Vagina (tissue), 2 donors: ENCODE measurements at places on chromosomes 2 and 18.

DNA sequence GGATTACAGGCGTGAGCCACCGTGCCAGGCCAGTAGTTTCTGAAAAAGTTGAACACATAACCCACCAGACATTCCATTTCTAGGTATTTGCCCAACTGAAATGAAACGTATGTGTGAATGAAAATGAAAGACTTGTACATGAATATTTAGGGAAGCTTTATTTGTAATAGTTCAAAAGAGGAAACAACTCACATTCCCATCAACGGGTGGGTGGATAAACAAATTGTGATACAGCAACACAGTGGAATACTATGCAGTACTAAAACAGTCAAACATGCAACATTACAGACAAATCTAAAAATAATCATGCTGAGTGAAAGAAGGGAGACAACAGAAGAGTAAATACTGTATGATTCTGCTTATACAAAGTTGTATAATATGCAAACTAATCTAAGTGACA is 46.8 kb downstream of the TMEM131 start:
- DNase-seq: no peak

GRCh38 chr2:45925636-45926366 is 274.3 kb downstream of the PRKCE start:
- no peak for DNase-seq

DNA sequence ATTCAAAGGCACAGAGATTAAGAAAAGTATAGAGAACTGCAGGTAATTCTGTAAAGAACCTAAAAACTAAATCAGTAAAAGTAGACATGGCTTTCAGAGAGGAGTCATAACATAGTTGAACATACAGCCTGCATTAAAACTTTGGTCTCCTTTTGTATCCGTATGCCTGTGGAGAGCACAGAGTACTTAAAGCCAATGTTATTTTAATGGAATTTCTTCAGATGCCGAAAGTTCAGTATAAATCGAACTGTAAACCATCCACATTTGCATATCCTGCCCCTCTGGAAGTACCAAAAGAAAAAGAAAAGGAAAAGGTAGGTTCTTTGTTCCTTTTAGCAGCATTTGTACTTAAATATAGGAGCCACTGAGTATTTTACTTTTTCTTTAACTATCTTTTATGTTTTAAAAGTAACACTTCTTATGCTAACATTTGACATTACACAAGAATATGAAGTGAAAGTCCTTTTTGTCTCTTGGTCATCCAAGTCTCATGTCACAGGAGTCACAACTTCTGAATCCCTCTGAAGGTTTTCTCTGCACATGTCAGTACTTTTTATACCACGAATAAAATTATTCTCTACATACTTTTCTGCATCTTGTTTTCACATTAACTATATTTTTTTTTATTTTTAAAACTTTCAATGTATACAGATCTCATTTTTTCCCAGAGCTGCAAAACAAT is 34.9 kb upstream of the ARMC9 start:
- no peak for DNase-seq

DNA sequence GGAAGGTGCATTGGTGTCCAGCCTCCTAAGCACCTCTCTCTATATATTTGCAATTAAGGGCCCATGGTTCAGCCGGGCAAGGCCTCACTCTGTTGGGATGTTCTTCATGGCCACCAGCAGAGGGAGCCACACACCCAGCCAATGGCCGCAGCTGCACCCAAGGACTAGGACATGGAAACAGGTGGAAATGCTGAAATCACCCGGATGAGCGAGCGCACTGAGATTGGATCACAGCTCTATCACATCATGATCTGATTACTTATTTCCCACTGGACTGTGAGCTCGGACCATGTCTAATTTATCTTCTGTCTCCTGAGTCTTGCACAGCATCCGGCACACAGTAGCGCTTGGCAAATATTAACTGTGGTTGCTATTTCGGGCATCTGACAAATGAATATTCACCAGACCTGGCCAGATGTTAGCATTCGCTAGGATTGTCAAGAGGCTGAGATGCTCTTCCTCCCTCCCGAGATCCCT is 31.2 kb downstream of the KIF3C start:
- no peak for DNase-seq

DNA sequence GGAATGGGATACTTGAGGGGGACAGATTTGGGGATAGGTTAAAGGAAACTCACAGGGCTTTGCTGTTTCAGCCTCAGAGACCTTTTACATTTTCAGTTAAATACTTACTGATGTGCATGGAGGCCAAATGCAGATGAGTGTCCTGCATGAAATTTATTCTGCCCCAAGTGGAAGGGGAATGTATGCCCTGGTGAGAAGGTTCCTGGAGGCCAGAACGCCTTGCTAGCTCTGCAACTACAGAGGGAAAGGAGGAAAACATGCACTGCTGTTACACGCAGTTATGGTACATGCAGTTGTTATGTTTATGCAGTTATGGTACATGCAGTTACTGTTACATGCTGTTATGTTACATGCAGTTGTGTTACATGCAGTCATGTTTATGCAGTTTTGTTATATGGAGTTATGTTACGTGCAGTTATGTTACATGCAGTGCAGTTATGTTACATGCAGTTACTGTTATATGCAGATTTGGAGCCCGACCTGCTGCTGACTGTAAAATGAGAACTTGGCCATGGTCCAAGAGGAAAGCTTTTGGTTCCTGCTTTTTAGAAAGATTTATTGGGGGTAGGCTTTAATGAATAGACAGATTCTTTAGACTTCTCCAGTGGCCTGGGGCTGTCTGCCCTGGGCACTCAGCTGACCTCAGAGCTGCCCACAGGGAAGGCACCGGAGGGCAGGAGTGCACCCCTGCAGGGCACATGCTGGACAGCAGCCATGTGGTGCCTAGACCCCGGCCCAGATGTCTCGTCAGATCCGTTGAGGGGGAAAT is 84.1 kb downstream of the LDLRAD4 start:
- no peak for DNase-seq

DNA sequence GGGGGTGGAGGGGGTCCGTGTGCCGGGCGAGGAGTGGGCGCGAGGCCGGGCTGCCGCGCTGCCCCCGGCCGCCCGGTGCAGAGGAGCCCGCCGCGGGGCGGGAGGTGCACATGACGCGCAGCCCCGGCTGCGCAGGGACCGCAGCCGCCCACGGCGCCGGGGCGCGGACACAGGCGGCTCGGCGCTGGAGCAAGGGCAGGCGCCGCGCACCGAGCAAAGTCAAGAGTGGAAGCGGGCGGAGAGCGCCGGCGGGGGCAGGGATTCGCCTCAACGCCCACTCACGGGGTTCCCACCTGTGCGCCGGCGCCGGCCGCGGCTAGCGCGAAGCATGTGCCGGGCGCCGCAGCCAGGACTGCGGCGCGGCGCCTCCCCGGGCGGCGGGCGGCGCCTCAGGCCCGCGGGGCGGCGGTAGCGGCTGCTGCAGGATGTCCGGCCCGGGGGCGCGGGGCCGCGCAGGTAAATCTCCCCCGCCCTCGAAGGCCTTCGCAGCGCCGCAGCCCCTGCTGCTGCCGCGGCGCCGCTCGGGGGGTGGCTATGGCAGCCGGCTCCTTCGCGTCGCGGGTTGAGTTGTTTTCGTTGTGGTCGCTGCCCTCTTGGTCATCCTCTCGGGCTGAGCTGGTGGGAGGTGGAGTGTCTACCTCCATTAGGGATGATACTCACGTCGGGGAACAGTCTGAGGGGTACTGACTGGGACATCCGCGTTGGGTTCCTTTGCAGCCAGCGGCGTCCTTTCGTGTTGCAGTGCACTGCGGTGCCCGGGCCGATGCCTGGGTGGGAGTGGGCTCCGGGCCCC is 216.3 kb upstream of the DTNA start:
- no peak for DNase-seq

- DNase-seq: no peak
Measured at GRCh38 chr2:238425505-238425978, 1.2 kb upstream of the ASB1 start.

GRCh38 chr18:57581301-57581934 is 5.1 kb downstream of the FECH start:
- DNase-seq: no peak

GRCh38 chr2:145016711-145017110 is 496.8 kb upstream of the ZEB2 start:
- no peak for DNase-seq

DNA sequence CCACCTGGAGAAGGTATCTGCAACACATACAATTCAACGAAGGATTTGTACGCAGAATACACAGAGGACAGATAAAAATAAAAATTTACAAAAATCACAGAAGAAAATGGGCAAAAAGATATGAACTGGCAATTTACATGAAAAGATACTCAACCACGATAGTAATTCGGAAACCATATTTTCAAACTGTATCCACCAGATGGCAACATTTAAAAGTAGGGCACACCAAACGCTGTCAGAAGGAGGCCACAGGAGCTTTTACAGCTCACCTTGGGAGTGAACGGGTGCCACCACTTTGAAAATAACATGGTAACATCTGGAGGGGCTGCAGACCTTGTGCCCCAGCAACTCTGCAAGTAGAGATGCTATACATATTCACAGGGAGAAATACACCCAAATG is 9.8 kb downstream of the KIF1A start:
- DNase-seq: no peak

GRCh38 chr18:37309861-37310260 is 255.7 kb downstream of the CELF4 start:
- no peak for DNase-seq

GRCh38 chr2:11945139-11946126 is 199.0 kb downstream of the LPIN1 start:
- no peak for DNase-seq

GRCh38 chr2:197011801-197012641 is 85.5 kb upstream of the PGAP1 start:
- DNase-seq: no peak

- no peak for DNase-seq
Measured at GRCh38 chr2:225948903-225949302, 549.4 kb downstream of the NYAP2 start.

GRCh38 chr2:98867539-98868309 is 68.3 kb downstream of the CRACDL start:
- no peak for DNase-seq

DNA sequence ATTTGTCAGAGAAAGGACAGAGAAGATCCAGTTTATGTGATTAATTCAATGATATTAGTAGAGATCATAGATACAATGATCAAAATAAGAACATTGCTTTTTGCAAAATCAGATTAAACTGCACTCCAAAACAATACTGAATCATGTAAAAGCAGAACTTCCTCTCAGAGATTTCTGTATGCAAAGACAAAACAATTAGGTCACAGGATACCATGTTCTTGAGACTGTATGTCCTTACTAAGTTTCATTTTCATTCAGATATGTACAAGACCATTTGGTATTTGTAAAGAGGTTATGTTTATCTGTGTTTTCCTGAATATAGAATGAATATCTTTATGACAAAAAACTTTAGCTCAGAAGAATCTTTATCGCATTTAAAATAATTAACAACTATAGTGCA is 161.8 kb downstream of the DLGAP1 start:
- DNase-seq: no peak

- DNase-seq: no peak
Measured at GRCh38 chr2:105754011-105754410, 9.3 kb downstream of the NCK2 start.

DNA sequence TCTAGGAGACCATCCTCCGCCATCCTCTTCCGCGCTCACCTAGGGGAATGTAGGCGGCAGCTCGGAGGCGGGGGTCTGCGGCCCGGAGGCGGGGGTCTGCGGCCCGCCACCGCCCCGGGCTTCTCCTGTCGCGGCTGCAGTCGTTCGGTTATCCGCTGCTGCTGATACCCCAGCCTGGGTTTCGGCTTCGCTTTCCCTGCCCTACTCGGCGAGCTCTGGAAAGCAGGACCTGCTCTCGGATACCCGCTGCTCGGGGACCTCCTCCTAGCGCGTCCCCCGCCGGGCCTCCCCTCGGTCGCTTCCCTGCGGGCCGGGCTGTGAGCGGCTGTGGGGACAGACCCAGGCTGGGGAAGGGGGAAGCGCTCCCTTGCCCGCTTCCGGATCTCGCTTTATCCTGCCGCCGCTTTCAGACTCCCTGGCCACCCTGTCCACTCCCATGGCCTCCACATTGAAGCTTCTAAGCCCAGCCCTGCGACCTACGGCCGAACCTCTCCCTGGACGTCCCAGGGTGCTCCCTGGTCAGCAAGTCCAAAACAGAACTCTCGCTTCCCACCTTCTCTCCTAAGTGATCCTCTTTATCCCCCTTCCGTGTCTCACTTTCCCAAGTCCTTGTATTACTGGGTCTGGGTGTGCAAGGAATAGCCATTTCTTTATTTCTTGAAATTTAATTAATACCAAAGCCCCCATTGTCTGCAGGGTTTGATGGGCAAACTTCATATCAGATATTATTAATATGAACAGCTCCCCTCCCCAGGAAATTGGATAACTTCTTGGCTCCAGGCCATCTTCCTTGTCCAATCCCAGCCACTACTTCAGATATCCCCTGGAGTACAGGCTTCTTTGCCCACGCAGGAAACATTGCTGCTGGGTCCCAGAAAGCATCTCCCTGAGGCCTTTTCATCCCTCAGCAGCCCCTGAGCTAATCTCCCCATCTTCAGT is 769 bp downstream of the FKBP1B start:
- DNase-seq: no peak

GRCh38 chr2:88074854-88075292 is 7.2 kb downstream of the SMYD1 start:
- DNase-seq: no peak

DNA sequence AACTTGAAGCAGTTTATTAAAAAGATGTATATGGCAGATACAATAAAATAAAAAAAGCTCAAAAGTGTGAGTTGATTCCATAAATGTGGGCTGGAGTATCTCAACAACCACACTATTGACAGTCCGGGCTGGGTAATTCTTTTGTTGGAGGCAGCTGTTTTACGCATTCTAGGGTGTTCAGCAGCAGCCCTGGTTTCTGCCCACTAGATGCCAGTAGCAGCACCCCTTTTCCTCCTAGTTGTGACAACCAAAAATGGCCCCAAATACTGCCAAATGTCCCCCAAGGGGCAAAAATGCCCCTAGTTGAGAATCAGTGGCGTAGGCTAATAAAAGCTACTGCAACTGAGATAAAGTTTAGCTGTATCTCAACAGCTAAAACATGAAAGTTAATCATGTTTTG is 44.8 kb downstream of the CHMP3 start:
- no peak for DNase-seq

DNA sequence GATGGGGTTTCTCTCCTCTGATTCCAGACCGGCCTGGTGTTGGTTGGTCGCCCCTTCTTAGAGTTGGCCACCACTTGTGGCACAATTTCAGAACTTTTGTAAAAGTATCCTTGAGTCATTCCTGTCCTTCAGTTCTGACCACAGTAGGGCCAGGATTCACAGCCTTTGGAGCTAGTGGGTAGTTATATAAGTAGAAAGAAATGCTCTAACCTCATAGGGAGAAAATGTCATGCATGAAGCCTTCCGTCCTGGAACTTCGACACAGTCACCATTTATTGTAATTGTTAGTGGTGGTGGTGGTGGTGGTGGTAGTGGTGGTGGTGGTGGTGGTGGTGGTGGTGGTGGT is 65.4 kb downstream of the EPAS1 start:
- DNase-seq: no peak

DNA sequence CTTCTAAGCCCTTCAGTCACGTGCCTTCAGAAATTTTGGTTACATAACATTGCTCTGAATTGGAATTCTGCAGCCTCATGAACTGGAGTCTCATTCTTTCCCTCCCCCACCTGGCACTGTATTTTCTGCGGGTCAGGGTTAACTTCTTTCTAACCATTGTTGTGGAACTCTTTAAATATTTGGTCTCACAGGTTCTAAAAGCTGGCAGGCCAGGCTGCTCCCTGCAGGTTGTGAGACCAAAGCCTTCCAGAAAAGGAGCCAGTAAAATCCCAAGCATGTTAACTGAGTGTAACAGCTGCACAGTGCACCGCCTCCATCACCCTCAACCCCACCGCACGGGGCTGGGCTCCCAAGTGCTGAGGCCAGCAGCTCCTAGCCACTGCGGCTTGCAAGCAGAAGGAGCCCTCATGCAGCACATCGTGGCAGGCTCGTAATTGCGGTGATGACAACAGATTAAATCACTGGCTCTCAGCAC is 174.1 kb upstream of the ALPP start:
- no peak for DNase-seq

GRCh38 chr2:98564541-98565132 is 43.7 kb downstream of the COA5 start:
- no peak for DNase-seq
